ENCODE measurements at places on chromosomes 4 and X.

GRCh38 chrX:118780509-118780908, 43.1 kb upstream of the ZCCHC12 start:
- no peak for DNase-seq

- no peak for DNase-seq
Observed at GRCh38 chr4:27198246-27198645, 337.6 kb downstream of the STIM2 start.

GRCh38 chrX:119512146-119512800, 44.0 kb downstream of the SLC25A5 start:
- DNase-seq, result peak; percentile 32

DNA sequence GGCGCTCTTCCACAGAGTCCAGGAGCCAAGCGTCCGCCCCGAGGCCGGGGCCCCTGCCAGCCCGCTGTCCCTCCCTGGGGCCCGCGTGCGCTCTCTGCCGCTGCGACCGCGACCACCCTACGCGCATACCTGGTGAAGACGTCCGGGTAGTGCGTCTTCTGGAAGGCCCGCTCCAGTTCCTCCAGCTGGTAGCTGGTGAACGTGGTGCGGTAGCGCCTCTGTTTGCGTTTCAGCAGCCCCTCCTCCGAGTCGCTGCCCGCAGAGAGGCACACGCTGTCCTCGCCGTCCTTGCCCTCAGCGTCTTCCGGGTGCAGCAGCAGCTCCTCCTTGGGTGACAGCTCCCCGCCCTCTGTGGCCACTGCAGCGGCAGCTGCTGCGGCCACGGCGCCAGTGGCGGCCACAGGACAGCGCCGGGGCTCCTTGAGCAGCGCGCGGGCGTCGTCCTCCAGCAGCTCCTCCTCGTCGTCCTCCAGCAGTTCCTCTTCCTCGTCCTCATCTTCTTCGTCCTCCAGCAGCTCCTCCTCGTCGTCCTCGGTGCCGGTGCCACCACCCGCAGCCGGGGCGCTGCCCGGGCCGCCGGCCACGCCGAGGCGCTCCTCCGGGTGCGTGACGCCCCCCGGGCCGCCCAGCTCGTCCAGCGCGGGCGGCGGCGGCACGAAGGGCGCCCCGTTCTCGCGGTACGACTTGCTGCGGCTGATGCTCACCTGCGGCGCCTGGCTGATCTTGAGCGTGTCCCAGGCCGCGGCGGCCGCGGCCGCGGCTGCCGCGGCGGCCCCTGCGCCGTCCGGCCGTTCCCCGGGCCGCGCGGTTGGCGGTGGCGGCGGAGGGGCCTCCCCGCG, 2.8 kb downstream of the ARX start:
- DNase-seq, result no peak

- DNase-seq, result no peak
Observed at GRCh38 chrX:10095698-10096432, 60.9 kb upstream of the CLCN4 start.

DNA sequence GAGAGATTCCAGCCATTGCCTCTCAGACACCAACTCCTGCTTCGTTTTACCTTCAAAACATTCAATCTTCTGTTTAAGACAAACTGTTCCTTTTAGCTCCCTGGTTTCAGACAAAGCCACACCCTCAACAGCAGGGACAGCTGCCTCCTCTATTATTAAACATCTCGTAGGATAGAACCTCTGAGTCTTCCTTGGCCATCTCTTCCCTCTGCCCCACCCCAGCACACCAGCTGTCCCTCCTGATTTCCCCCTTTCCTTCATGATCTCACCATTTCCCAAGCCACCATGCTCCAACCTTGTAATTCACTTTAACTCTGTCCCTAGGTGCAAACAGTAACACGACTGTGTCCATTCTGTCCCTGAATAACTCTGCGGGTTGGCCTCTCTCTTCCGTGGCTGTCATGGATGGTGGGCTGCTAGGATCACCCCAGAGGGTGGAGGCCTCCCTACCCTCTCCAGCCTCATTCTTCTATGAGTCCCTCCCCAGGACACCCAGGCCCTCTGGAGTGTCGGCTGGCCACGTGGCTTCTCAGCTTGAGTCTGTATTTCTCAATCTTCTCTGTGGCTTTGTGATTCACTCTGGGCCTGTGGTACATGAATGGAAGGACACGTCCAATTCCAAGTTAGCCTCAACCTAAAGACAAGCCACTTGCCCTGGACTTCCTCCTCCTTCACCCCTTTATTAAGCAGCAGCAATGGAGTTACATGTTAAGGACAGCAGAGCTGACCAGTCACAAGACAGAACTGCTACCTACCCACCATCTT, 349.9 kb downstream of the FBXW7 start:
- no peak for DNase-seq

Data from fibroblast of skin of left quadriceps (primary cell).